ENCODE measurements at places on chromosomes 4 and X.

DNA sequence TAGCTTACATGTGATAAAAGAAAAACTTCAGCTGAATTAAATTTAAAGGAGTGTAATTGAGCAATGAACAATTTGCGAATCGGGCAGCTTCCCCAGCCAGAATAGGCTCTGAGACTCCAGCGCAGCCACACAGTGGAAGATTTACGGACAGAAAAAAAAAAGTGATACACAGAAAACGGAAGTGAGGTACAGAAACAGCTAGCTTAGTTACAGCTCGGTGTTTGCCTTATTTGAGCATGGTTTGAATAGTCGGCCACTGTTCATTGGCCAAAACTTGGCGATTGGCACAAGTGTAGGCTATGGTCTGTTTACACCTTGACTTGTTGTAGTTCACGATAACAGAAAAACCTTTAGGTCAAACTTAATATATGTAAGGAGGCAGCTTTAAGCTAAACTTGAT, 16.7 kb upstream of the SUPT20HL1 start:
- no peak for DNase-seq

- no peak for DNase-seq
These were observed 110.2 kb upstream of the STX18 start for GRCh38 chr4:4651811-4652755.

DNA sequence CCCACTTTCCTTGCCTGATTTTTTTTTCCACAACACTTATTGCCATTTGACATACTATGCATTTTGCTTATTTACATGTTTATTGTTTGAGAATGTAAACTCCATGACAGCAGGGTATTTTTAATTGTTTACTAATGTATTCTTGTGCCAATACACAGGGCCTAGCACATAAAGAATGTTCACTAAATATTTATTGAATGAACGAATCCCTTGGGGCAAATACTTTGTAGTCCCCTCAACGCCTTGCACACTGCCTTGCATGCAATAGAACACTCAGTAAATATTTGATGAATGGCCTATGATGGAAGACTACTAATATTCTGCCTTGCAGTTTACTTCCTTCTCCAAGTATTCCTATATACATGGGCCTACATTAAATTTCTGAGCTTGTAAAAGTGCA, 1.4 kb upstream of the PRPS1 start:
- no peak for DNase-seq

DNA sequence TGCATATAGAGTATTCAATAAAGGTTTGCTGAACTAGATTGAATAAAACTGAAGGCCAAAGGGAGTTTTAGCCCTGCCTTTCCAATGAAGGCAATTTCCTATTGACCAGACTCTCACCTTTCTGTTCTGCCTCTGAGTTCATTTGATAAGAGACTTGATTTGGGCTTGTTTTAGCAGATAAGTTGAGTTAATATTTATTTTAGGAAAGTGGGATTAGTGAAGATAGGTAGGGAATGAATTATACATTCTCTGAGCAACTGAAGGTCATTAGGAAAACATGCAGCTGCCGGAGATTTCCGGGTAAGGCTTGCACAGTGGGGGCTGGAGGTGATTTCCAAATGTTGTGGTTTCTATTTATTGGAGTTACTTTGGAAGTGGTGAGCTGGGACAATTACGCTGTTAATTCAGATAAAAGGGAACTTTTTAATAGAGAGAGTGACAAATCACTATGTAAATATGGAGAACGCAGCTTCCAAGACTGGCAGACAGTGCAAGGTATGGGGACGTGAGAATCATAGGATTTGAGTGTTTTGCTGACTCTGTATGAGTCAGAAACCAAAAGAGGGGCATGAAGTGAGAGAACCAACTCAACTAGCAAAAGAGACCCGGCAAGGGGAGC, 553.6 kb upstream of the BOD1L1 start:
- no peak for DNase-seq

- DNase-seq, result no peak
These were observed 206.1 kb downstream of the SLC39A8 start for GRCh38 chr4:102139132-102139573.

GRCh38 chr4:11593576-11594116, 165.0 kb upstream of the HS3ST1 start:
- DNase-seq, result no peak

GRCh38 chrX:45592101-45592500, 391.4 kb upstream of the DIPK2B start:
- no peak for DNase-seq
